Left ventricle myocardium inferior (tissue), 1 donor: ENCODE measurements at places on chromosomes 11 and 22. TPM values are rescaled to one million over a fixed set of nuclear protein-coding genes. Genes with fewer than 3 reads are reported as not detected.
A peak's percentile ranks its signal among the peaks of the same experiment; 100 is the strongest.

DNA sequence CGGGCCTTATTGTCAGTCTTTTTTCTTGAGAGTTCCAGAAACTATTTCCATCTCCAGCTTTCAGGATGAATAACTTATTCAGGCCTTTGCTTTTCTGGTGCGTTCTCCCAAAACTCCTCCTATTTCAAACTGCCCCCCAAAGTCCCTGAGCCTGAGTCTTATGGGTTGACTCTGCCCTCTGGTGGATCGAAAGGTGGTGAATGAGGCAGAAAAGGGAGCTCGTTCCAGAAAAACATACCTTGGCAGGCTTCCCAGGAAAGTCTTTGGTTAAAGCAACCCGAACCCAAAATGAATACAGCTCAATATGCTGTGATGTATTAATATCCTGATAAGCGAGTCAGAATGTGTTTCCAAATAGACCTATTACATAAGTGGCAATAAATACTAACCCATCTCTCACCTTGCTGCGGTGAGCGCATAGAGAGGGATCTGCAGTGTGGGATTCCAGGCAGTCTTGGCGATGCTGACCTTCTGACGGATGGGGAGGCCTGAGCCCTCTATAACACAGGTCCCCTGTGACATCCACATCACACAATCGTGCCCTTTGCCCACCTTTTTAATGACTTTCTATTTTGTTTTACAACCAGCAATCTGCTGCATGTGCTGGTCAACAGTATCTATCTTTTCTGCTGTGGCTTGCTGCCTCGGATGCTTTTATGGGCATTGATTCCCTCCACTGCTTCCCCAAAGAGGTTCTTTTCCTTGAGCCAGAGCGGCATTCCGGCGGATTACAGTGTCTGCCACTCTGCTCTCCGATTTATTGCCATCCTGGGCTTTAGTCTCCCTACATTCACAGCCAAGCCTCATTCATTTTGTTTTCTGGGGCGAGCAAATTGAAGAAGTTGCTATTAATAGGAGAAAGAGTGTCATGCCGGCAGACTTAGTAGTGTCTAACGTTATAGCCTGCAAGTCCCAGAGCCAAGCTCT is 756.8 kb downstream of the NTM start:
- peak overlapping the region; percentile 54 for H3K4me3 ChIP-seq
- no peaks in the 10 kb centered on the region for H3K36me3 ChIP-seq
- H3K27me3 ChIP-seq = peaks cover 80% of the 10 kb centered on the region
- H3K27ac ChIP-seq = peak overlapping the region; percentile 68

- H3K27ac ChIP-seq = peak overlapping the region; percentile 63
- H3K4me3 ChIP-seq = peak overlapping the region; percentile 66
- peak; percentile 71 for DNase-seq
- H3K27me3 ChIP-seq = peaks cover 45% of the 10 kb centered on the region
Observed at GRCh38 chr11:72239313-72239848, 4.6 kb downstream of the PHOX2A start.

DNA sequence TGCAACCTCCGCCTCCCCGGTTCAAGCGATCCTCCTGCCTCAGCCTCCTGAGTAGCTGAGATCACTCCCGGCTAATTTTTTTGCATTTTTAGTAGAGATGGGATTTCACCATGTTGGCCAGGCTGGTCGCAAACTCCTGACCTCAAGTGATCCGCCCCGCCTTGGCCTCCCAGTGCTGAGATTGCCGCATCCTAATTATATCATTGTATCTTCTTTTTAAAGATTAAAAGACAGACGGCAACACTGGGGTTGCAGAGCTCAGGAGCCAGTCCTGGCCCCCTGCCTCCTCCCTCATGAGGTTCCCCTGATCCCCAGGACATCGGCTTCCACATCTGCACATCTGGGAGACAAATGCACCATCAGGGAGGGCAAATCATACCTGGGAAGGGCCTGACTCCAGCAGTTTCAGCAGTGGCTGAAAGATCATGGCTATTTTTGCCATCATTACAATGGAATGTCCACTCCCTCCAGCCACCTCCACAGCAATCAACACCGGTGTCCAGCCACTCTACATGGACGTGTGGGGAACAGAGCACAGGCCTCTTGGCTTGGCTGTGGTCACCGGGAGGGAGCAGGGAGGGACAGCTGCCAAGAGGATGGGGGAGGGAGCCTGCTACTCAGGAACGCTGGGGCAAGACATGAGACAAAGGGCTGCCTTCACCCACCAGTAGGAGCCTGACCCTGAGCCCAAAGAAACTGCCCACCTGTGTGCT is 9.2 kb upstream of the CELSR1 start:
- H3K27me3 ChIP-seq = peaks cover 12% of the 10 kb centered on the region
- H3K4me1 ChIP-seq = peaks cover 45% of the 10 kb centered on the region
- H3K36me3 ChIP-seq = no peaks in the 10 kb centered on the region

DNA sequence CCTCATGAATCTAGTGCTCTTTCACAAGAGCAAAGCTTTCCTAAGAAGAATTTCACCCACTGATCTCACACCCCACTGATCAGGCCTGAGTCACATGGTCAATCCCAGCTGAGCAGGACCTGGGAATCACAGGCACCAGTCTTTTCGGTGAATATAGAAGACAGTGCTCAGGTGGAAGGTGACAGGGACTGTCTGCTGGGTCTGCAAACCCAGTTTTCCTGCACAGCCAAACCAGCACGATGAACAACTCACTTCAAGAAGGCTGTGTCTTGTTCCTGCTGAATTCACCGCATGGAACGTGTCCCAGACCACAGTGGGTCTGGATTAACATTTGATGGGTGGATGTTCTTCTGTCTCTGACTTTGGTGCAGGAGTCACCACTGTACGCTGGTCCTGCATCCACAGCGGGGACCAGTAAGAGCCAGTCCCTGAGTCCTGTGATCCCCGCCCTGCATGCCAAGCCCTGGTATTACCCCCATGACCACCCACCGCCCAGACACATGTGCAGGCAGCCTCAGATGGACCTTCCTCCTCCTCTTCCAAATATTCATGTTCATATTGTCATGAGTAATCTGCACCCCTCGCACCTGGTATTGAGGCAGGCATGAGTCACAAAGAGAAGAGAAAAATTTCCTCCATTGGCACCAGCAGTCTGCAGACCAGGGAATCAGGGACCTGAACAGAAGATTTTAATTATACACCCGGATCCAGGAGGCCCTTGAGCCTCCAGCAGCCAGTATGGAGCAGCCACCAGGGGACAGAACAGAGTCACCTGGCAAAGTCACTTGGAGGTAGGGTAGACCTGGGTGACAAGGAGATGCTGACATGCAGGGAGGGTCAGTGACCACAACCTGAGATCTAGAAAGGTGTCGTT is 8.6 kb upstream of the IGLL5 start:
- no peak for DNase-seq
- H3K27ac ChIP-seq = no peak overlapping the region
- no peak overlapping the region for H3K4me3 ChIP-seq
- no peaks in the 10 kb centered on the region for H3K4me1 ChIP-seq
- H3K36me3 ChIP-seq = no peaks in the 10 kb centered on the region

- no peaks in the 10 kb centered on the region for H3K27me3 ChIP-seq
- no peak overlapping the region for H3K27ac ChIP-seq
- no peaks in the 10 kb centered on the region for H3K36me3 ChIP-seq
- DNase-seq = no peak
- H3K4me1 ChIP-seq = peaks cover 13% of the 10 kb centered on the region
- H3K4me3 ChIP-seq = no peak overlapping the region
Observed at GRCh38 chr11:125289419-125290098, 125.0 kb downstream of the PKNOX2 start.

DNA sequence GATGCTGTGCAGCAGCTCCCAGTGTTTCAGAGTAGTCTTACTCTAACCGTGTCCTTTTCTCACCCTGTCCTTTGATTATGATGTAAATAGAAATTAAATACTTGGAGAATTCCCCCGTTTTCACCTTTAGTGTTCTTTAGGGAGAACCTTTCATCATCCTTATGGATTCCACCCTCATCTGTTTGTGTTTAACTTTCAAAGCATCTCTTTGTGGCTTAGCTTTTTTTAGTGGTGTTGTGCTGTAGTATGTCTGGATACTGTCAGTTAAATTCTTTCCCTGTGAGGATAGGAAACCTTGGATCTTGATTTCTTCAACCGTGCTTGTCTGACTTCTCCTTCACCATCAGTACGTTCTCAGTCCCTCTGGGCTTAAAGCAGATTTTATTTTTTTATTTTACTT is 48.5 kb downstream of the PPP6R3 start:
- DNase-seq = no peak
- no peaks in the 10 kb centered on the region for H3K27me3 ChIP-seq
- no peak overlapping the region for H3K27ac ChIP-seq

DNA sequence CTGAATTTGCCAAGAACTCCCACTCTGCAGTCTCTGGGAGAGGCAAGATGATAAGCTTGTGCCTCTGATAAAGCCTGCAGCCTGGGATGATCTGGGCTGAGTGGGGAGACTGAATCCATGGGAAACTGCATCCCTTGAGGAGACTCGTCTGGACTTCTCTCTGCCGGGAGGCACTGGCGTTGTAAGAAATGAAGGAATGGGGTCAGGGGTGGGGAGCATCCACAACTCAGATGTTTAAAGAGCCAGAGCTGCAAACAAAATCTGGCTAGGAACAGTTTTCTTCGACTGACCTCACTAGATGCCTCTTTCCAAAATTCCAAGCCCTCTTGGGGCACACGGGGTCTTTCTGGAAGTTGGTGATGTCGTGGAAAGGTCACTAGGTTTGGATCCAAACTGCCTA is 64.4 kb downstream of the SPON1 start:
- H3K4me1 ChIP-seq = peaks cover 22% of the 10 kb centered on the region
- peak; percentile 20 for DNase-seq
- H3K27ac ChIP-seq = peak overlapping the region; percentile 48
- H3K27me3 ChIP-seq = peaks cover 72% of the 10 kb centered on the region
- no peaks in the 10 kb centered on the region for H3K36me3 ChIP-seq

DNA sequence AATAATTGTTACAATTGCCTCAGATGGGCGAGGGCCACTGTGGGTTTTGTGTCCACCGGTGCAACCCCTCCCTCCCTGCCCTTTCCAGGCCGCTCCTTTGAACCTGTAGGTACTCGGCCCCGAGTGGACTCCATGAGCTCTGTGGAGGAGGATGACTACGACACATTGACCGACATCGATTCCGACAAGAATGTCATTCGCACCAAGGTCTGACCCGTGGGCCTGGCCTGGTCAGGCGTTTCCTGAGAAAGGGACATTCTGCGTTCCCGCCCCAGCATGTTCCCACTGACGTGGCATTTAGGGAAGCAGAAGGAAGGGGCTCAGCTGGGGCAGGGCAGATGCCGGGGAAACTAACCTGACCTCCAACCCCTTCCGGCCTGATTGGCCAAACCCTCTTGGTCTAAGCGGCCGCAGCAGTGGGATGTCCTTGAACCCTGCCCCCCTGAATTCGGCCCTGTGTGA is 10.1 kb downstream of the SIDT2 start:
- H3K4me3 ChIP-seq = no peak overlapping the region
- DNase-seq = no peak
- H3K27ac ChIP-seq = peak overlapping the region; percentile 23
- H3K36me3 ChIP-seq = peaks cover 88% of the 10 kb centered on the region
- H3K27me3 ChIP-seq = no peaks in the 10 kb centered on the region

GRCh38 chr11:72227316-72228228 is 3.0 kb downstream of the INPPL1 start:
- peaks cover 52% of the 10 kb centered on the region for H3K36me3 ChIP-seq
- no peak for DNase-seq
- no peak overlapping the region for H3K4me3 ChIP-seq
- peaks cover 71% of the 10 kb centered on the region for H3K4me1 ChIP-seq
- H3K27ac ChIP-seq = no peak overlapping the region

DNA sequence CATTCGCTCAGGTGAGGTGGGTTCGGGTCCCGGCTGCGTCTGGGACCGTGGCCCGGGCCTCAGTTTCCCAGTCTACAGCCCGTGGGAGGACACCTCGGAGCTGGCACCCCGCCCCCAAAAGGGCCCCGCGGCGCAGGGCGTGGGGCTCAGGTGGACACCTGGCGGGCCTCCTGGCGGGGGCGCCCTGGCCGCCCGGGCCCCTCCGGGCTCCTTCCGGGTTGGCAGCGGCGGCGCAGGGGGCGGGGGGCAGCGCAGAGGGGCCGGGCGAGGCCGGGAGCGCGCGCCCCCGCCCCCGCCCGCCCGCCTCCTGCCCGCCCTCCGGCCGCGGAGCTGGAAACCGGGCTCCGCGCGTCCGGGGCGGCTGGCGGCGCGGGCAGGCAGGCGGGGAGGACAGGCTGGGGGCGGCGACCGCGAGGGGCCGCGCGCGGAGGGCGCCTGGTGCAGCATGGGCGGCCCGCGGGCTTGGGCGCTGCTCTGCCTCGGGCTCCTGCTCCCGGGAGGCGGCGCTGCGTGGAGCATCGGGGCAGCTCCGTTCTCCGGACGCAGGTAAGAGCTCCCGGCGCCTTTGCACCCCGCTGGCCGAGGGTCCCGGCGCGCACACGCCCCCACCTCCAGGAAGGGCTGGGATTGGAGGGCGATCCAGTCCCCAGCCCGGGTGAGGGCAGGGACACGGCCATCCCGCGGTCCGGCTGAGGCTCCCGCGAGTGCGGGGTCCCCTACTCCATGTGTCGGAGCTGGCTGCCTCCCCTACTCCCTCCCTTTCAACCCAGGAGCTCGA is at the start of gene EMID1:
Gene EMID1, plus strand, starts transcription at position 303 of the 778 bp plus-strand sequence. Its CDS starts 143 bp downstream, at position 446.
- peak; percentile 37 for DNase-seq
- peak within 1 kb of the TSS; percentile 65 for H3K4me3 ChIP-seq
- H3K27me3 ChIP-seq = peaks cover 15% of the 10 kb centered on the region
- H3K27ac ChIP-seq = no peak within 1 kb of the TSS
- H3K36me3 ChIP-seq = no peaks in the 10 kb centered on the region
- peaks cover 24% of the 10 kb centered on the region for H3K4me1 ChIP-seq

The NAGA gene
- 11.7 TPM for total RNA-seq

The RASSF10 gene
- 0.25 TPM for total RNA-seq
